NCI-H774 (cell line): ENCODE measurements at places on chromosomes 2 and 18.

- DNase-seq = no peak
Measured at GRCh38 chr18:47560723-47561715, 309.6 kb upstream of the SKOR2 start.

DNA sequence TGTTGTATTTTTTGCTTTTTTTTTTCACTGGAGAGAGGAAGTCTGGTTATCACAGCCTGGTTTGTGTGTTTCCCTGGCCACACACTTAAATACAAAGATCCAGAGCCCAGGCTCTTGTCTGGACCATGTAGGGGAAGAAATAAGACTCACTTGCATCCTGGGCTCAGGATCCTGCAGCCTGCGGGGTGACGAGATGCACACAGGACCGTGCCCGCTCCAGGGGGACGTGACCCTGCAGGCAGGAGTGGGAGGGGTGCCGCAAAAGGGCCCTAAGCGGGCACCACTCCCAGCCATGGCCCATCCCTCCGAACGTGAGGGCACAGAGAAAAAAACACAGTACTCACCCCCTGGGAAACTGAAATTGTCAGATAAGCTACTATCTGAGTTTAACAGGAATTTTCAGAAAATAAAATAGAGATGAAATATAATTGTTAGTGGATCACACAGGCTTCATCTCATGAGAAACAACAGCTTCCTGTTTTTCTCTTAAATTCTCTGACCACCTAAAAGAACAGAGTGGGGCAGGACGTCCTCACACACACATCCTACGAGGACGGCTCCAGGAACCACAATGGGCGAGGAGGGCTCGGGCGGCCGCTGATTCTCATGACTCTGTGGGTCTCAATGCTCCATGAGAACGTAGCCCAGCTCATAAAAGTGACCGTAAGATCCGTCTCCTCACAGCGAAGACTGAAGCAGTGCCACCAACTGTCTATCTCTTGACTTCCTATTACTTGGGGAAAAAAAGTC lies 142.6 kb upstream of the ALKAL2 start:
- DNase-seq = no peak

DNA sequence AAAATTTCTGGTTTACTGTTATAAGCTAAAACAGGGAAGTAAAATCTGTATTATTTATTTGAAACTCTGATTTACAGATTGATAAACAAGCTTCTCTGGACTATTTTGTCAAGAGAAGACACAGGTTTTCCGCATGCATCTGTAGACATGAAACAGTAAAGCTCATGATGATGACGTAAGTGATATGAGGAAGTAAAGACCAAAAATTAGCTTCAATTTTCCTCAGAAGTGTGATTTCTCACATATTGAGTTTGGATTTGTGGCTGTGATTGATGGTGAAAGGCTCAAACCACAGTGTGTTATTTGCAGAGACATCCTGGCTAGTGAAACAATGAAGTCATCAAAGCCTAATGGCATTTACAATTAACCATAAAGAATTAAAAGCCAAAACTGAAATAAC lies 12.6 kb upstream of the LONRF2 start:
- DNase-seq = no peak

DNA sequence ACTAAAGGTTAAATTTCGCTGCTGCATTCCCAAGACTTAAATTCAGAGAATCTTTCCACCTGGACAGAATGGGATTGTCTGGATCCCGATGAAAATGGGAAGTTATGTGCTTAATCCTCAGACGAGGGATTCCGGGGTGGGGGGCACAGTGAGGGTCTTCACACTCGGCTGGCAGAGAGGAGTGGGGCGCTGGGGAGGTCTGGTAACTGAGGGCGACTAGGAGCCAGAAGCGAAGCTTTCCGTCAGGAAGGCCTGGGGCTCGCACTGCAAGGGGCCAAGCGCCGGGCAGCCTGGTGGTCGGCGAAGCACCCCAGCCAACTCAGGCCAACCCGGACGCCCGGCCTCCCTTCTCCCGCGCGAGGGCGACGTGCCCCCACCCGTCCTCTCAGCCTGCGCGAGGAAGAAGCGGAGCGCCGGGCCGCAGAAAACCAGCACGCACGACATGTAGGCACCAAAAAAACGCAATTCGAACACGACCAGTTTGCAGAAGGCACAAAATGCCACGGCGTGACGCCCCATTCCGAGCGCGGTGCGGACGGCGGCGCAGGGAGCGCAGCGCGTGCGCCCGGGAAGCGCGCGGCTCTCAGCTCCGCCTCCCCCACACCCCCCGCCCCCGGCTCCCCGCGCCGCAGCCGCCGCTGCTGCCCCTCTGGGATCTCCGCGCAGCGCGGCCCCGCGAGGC lies 188.1 kb downstream of the ZEB2 start:
- DNase-seq = peak; percentile 88

DNA sequence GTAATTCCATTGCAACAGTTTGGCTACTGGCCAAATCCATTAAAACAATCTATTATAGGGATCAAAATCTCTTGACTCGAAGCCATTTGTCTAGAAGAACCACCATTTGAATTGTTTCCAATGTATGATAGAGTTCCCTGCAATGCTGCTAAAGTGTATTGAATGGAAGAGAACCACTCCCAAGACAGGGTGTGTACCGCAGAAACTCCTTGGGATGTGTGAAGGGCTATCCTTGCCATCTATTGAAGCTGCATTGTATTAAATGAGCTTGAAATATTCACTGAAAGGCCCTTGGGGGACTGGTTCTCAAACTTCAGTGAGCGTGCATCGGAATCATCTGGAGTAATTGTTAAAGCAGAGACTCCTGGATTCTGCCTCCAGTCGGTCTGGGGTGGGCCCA lies 260.4 kb upstream of the MEIS1 start:
- no peak for DNase-seq

DNA sequence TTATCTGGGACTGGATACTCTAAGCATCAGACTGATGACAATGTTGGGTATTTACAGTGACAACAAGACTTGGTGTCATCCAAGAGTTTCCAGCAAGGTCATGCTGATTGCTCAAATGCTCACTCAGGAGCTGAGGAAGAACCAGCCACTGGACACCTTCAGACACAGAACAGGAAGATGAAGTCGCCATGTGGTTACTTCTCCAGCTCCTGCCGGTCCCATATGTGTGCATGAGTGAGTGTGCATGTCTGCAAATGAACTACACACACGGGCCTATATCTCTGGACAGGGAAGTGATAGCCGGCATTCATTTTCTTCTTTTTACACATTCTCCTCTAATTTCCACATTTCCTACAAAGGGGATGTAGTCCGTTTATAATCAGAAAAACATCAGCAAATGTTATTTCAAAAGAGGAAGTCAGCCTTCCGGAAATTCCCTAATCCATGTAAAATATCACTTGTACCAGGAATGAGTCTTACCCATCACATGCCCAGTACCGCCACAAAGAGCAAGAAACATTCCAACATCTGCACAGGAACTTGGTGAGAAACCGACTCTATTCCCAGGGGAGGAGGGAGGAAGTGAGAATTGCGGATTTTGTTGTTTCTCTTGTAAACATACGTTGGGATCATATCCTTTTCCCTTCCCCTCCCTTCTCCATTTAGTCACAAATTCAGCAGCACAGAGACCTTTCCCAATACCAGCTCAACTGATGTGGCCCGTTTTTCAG lies 10.8 kb downstream of the RFX8 start:
- no peak for DNase-seq

DNA sequence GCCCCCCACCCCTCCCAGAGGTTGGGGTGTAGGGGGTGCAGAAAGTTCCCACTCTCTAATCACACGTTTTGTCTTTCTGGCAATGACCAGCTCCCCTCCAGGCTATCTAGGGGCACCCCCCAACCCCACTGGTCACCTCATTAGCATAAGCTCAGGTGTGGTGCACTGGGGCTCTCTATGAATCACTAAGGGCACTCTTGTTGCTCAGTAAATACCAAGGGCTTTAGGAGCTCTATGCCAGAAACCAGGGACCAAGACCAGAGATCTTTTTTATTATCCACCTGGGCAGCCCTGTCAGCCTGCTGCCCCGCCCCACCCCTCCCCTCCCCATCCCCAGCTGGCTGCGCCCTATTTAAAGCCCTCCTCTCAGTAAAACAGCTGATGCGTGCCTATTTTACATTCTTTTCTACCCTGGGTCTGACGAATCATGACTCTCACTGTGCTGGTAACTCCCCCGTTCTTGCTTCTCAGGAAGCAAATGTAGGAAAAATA lies 24.3 kb downstream of the NCK2 start:
- DNase-seq = no peak
